ENCODE measurements at places on chromosomes 4 and X.

GRCh38 chr4:126238013-126238412 is 923.3 kb downstream of the FAT4 start:
- DNase-seq, result no peak

DNA sequence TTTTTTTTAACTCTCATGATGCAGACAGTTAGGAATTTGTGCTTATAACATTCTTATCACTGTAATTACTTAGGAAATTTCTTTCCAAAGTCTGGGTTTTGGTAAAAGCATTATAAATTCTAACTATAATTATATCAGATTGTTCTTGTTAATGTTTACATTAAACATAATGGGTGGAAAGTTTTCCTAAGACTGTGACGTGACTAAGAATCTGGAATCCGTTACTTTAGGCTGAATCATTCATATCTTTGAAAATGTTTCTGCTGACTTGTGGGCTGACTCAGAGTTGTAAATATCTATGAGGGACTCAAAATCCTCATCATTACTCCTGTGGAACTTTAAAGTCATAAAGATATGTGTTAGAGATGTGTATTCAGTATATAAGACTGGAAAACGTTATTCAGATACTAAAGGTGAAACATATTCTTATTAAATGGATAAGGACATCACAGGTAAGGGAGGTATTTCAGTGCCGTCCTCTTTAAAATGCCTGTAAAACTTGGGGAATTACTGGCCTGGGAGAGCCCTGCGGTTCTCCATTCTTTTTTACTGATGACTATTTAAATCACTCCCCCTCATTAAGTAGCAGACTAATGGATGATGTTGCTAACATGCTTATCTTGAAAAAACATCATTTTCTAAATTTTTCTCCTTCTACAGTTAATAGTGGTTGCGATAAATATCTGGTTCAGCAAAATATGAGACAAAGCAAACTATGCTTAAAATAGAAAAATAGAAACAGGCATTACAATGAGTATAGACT is 159.0 kb downstream of the DCLK2 start:
- no peak for DNase-seq

DNA sequence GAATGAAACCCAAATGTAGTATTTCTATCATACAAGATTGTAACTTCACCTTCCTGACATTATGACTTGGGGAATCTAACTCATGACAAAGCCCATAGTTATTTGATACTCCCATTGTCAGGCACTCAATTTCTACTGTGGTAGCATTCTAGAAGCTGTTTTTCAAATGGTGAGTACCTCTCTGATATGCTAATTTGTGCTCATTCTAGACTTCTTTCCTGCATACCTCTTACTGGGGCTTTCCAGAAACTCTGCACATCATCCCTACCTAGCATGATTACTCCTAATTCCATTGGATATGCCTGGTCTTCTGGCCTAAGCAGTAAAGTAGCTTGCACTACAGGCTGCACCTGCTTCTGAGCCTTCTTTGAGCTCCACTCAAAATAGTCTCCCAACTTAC is 50.4 kb upstream of the TMEM184C start:
- DNase-seq, result no peak

- DNase-seq, result no peak
Observed at GRCh38 chr4:8095956-8096689, 62.5 kb downstream of the ABLIM2 start.

GRCh38 chrX:23662853-23663252 is 4.4 kb upstream of the PRDX4 start:
- DNase-seq, result peak; percentile 63

DNA sequence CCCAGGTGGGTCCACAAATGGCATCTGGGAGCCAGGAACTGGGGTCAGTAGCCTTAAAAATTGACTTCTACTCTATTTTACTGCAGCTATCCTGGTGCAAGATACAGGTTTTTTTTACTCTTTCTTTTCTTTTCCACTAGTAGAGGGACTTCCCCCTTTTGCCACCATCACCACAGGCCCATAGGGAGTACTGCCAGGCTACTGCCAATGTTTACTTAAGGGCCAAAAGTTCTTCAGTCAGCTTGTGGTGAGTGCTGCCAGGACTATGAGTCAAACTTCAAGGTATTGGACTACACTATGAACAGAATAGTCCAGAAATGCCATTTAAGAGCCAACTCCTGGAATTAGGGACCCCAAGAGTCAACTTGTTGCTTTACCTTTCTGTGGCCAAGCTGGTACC is 94.7 kb downstream of the EDA2R start:
- no peak for DNase-seq

DNA sequence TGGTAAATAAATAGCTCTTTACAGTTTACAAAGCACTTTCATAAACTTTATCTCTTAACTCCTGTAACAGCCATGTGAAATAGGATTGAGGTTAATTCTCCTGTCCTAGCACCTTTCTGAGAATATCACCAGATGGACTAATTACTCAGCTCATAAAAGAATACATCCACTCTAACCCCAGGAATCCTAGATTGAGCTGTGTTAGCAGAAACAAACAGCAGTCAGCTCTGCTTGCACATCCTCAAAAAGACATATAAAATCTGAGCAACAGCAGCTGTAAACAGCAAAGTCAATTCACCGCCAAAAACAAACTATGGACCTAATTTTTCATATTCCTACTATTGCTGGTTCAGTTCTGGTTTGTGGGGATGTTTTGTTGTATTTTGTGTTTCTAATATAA is 182.8 kb downstream of the QDPR start:
- no peak for DNase-seq

GRCh38 chrX:87664381-87664780 is 146.8 kb downstream of the KLHL4 start:
- peak; percentile 8 for DNase-seq

- DNase-seq, result no peak
Observed at GRCh38 chr4:130563889-130564418, 1468.0 kb downstream of the C4orf33 start.

DNA sequence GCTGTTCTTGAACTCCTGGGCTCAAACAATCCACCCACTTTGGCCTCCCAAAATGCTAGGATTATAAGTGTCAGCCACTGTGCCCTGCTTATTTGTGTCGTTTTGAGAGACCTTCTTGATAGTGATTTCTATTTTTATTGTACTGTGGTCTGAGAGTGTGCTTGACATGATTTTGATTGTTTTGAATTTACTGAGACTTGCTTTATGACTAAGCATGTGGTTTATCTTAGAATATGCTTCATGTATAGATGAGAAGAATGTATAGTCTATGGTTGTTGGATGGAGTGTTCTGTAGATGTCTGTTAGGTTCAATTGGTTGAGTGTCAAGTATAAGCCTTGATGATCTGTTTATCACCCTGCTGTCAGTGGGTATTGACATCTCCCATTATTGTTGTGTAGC is 789.3 kb downstream of the IL1RAPL1 start:
- DNase-seq, result peak; percentile 13

DNA sequence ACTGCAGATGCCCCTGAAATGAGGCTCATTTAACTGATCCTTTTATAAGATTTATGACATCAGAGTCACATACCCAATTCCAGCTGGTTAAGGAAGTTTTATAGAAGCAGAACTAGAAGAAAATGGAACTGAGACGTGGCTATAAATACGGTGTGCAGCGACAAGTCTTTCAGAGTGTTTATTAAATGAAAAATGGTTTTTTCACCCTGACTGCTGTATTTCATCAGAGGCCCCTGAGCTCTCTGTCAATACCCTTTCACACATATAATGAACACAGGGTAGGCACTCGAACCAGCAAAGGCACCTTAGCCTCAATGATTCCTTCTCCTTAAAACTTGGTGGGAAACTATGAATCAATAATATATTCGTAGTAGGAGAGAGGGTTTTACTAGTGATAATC is 380.8 kb upstream of the ANXA10 start:
- DNase-seq, result no peak

- DNase-seq, result no peak
Observed at GRCh38 chrX:9903146-9903545, 64.0 kb upstream of the CLDN34 start.

DNA sequence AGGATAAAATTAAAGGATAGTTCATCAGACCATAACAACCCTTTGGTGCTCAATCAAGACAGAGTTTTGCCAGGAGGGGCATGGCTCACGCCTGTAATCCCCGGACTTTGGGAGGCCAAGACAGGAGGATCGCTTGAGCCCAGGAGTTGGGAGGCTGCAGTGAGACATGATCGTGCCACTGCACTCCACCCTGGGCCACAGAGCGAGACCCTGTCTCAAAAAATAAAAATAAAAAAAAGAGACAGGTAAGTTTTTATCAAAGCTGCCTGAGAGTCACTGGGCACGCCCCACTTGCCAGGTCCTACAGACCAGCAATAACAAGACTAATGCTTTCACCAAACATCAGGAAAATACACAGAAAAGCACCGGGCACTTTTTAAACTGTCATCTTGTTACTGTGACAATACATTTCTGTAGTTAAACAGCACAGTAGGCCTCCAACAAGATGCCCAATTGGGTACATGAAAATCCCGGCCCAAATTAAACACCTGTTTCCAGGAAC is 765 bp downstream of the CFAP97 start:
- no peak for DNase-seq

DNA sequence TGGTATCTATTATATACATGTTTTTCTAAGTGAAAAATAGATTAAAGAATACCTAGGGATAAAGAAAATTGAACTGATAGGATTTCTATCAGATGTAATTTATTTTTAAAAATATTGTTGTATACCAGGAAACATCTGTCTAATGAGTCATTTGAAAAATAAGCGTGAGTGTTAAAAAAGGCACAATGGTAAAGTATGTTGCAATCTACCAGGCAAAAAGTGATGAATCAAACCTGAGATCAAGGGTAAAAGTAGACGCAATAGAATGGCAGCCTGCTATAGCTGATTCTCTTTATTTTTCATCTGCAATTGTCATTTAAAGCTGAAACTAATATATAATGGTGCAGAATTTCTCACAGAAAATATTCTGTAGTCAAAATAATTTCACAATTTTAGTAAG is 1119.6 kb downstream of the PCDH18 start:
- DNase-seq, result no peak

DNA sequence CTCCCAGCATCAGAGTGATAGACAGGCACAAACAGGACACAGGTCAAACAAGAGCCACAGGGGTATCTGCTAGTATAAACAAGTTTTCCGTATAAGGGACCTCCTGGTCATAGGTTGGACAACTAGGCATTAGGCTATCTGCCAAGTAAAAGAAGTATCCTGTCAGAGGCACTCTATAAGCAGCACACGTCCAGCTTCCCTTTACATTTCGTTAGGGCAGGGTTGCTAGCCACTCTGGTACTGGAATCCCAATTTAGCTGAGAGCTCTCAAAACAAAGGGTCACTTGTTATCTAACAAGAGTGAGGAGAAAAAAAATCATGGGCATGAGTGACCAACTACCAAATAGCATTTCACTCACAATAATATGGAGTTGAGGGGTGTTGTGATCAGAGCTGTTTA is 780.7 kb upstream of the DIAPH2 start:
- DNase-seq, result no peak

DNA sequence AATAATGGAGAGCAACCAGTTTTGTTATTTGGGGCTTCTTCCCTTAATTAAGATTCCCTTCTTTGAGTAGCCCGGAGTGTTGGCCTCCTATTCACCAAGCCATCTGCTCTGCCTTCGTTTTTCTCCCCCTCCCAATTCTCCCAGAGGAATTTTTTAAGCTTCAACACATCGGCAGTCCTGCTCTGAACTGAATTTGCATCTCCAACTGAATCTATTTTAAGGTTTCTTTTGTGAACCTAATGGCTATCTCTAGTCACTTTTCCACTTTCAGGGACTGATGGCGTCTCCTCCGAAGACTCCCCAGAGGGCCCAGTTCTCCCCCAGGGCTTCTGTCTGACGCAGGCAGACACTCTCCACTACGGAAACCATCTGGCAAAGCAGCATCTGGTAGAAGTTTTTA is 280.2 kb downstream of the ADGRA3 start:
- no peak for DNase-seq

GRCh38 chrX:72576141-72576894 is 3.7 kb upstream of the HDAC8 start:
- DNase-seq, result no peak

DNA sequence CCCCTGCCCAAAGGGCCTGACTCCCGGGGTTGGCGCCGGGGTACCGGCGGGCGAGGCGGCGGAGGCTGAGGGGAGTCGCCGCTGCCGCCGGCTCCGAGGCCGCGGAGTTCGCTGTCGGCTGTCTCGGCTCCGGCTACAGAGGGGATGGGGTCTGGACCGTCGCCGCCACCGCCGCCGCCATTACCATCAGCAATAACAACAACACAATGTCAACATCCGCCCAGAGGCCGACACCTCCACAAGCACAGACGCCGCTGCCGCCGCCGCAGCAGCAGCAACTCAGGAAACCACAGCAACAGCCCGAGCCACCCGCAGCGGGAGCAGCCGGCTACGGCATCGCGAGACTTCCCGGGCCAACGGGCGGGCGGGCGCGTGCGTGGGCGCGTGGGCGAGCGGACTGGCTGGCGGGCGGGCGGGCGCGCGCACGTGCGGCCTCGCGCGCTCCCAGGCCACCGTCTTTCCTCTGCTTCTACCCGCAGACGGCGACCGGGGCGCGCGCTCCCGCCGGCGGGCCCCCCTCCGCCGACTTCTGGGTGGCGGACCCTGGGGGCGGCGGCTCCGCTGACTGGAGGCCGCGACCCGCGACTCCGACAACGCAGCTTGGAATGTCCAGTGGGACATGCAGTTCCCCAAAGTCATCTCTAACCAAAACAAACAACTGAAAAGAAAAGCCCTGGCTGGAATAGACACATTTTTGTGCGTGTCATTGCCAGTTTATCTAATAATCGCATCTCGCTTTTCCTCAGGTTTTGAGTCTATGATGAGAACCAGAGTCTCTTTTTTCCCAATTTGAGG is at the start of gene CHIC2:
TSS of gene CHIC2 (minus strand) at position 289 of the 795 bp plus-strand sequence. CDS start 305 bp downstream, outside the sequence.
- DNase-seq, result peak; percentile 97

GRCh38 chrX:37847733-37848197 is 394 bp upstream of the DYNLT3 start:
- no peak for DNase-seq

DNA sequence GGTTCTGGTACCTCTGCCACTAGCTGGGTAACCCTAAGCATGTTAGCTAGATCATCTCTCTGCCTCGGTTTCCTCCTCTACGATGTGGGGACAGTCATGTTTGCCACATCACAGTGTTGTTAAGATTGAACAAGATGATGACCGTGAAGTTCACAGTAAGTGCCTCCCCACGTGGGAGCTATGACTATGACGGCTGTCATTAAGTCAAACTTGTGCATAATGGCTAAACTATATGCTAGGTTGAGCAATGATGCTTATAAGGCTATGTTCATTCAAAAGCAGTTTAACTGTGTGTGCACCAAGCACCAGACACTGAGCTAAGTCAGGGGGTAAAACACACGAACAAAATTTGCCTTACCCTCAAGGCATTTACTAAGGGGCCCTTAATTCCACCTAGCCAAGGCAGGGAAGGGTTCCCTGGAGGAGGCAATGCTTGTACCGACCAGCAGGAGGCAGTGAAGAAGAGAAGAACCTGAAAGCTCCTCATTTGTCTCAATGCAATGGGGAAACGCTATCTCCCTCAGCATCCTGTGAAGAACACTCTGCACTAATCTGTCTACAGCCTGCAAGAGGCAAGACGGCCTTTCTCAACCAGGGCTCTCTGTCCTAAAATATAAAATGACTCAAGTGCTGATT is 52.9 kb downstream of the MAP7D2 start:
- no peak for DNase-seq

Data from activated CD4-positive, alpha-beta T cell treated with anti-CD3 and anti-CD28 coated beads, Interleukin-2, Interleukin-6, amounts not matched to agents 100 ng/mL and 50 ng/mL, durations not matched to agents 16 hours and 8 hours (primary cell).